Muscle of arm (tissue), 14 donors: ENCODE measurements at places on chromosomes 11 and 22. TPM values are rescaled to one million over a fixed set of nuclear protein-coding genes. Genes with fewer than 3 reads are reported as not detected.

DNA sequence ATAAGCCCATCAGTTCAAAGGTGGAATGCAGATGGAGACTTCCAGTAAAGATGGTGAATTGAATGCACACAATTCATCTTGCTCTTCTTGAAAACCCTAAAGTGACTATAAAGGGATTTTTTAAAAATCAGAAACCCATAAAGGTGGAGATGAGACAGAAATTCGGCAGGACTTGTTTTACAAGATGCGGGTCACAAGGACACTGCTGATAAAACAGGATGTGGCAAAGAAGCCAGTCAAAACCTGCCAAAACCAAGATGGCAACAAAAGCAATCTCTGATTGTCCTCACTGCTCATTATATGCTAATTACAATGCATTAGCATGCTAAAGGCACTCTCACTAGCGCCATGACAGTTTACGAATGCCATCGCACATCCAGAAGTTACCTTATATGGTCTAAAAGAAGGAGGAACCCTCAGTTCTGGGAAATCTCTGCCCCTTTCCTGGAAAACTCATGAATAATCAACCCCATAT, 137.1 kb downstream of the NECTIN1 start:
- no peak for DNase-seq

- DNase-seq: no peak
These were observed 1.4 kb downstream of the LRRC74B start for GRCh38 chr22:21047035-21047661.

- no peak for DNase-seq
These were observed 300.6 kb downstream of the DDX10 start for GRCh38 chr11:108965306-108966001.

The TPH1 gene
- 0.15 TPM for polyA plus RNA-seq

GRCh38 chr11:10655943-10656576, 37.5 kb downstream of the IRAG1 start:
- DNase-seq: no peak

- DNase-seq: no peak
These were observed 53.7 kb downstream of the SLC22A12 start for GRCh38 chr11:64644647-64645275.

DNA sequence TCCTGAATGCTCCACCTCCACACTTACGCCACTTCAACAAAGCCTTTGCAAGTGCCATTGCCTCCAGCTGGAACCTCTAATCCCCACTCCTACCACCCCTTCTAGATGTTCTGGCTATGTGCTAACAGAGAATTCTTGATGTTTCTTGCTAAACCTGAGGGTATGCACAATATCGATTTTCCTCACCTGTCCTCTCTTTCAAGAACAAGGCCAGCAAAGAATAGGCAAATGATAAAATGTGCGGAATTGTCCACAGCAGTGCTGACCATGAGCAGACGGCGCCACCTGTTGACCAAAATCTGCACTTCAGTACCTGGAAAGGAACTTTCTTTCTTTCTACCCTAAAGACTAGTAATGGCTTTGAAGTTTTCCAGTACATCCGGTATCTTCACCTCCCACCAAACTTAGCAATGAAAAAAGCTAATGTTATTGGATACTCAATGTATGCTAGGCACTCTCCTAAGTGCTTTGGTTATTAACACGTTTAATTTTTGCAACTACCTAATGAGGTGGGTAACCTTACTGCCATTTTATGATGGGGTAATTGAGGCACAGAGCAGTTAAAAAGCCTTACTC, 3.4 kb downstream of the TIMM10 start:
- peak; percentile 71 for DNase-seq

The ZP1 gene
- polyA plus RNA-seq: not detected

The SLC6A5 gene
- polyA plus RNA-seq: not detected

GRCh38 chr11:96940227-96940626, 550.4 kb downstream of the JRKL start:
- no peak for DNase-seq

DNA sequence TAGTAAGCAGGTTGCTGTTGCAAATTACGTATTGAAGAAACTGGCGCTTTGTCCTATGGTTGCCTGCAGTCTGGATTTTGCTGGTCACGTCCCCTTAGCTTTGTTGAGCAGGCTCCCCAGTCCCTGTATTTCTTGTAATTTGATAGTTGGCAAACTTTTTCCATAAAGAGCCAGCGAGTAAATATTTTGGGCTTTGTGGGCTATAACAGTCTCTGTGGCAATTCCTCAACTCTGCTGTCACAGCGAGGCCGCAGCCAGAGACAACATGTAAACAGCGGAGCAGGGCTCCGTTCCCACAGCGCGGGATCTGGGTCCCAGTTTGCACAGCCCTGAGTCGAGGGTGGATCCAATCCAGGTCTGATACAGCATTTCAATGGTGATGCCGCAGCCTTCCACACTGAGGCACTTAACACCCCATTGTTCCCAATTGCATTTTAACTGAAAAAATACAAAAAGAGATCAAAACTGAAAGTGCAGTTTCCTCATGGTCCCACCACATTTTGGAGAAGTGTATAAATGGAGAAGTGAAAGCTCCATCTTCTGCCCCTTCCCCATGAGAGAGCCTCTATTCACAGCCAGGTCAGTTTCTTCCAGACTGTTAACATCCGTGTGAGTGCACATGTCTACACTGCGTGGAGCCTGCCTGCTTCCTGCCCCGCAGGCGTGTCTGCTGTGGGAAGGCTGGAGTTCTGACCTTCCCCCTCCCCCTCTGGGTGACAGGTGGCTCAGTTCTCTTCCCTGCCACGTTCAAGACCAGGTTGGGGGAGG, 89.1 kb downstream of the RPS6KA4 start:
- peak; percentile 31 for DNase-seq

DNA sequence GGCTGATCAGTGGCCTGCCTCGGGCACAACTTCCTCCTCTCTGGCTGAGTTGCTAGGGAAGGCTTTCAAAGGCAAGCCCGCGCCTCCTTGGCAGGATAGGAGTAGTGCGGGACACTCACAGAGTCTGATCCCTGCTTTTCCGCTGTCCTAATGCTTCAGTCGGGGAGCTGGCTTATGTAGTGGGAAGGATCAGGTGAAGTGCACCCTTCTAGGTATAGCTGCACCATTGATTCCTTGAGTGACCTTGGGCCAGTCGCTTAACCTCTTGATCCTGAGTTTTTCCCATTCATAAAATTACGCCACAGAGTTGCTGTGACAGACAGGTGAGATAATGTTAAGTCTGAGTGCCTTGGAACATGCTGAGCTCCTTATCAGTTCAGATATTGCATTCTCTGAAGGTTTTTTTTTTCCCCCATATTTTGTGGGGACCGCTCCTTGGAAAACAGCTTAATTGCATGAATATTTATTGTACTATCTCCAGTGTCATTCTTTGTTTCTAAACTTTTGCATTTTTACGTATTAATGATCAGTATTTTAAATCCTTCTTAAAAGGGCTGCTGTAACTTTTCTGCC, 961 bp downstream of the IPO7 start:
- DNase-seq: no peak

DNA sequence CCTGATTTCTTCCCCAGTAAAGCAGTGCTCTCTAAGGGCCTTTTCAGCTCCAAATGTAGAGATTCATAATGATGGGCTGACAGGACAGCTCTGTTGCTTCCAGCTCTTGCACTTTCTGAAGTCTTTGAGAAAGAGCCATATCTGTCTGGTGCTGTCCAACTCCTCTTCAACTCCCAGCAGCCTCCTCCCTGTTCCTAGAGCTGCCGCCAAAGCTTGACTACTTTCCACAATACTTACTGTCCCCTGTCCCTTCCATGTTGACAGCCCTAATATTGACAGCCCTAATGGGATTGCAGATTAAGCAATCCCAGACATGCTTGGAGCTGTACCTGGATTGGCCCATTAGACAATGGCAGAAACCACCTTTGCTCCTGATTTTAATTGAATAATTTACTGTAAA, 29.6 kb downstream of the INSC start:
- DNase-seq: peak; percentile 29
